ENCODE measurements at places on chromosomes 1 and 21.
A peak's percentile ranks its signal among the peaks of the same experiment; 100 is the strongest.

GRCh38 chr1:231183639-231184590 lies 22.1 kb downstream of the TRIM67 start:
- DNase-seq = no peak

GRCh38 chr1:189149547-189150375 lies 1327.9 kb downstream of the BRINP3 start:
- DNase-seq = no peak

GRCh38 chr1:30041741-30042437 lies 681.5 kb downstream of the MATN1 start:
- no peak for DNase-seq

- peak; percentile 37 for DNase-seq
Observed at GRCh38 chr1:221742555-221743415, 896 bp upstream of the DUSP10 start.

- DNase-seq = no peak
Observed at GRCh38 chr21:46084709-46085108, 13.2 kb upstream of the COL6A2 start.
